ENCODE measurements at places on chromosomes 7 and 10. TPM values are rescaled to one million over a fixed set of nuclear protein-coding genes. Genes with fewer than 3 reads are reported as not detected.

DNA sequence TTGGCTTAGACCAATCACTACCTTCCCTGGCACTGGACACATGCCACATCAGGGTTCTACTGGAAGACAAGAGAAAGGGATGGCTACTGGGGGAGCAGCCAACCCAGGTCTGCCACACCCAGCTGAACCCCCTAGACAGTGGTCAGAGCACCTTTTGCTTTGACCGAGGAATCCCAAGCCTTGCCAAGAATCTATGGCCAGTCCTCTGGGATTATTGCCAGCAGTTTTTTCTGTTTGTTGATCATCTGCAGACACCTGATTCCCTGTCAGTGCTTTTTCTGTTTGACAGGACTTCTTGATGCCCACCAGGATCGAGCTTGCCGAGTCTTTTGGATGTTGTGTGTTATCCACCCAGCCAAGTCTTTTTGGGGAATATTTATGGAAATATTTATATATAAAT lies 476.2 kb upstream of the GALNT17 start:
- DNase-seq, result no peak

DNA sequence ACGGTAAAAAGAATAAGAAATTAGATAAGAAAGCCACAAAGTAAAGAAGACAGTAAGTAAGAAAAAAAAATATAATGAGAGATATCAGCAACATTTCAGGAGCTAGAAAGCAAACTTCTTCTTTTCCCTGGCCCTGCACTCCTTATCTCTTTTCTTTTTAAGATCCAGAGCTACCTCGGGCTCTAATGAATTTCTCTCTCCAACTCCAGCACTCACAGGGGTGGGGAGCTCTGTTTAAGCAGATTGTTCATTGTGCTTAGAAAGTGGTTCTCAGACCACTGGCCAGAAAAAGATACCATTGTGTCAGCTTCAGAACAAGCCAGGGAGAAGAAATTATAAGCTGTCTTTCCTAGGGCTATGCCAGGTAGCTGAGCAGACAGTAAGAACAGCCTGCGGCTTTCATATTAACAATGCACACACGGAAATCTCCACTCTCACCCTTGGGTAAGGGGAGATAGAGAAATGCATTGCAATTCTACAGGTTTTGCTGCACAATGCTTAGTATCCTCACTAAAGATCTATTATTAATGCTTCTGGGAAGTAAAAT lies 19.3 kb downstream of the OR2F1 start:
- no peak for DNase-seq

Gene KLLN
- 0.13 TPM for total RNA-seq

DNA sequence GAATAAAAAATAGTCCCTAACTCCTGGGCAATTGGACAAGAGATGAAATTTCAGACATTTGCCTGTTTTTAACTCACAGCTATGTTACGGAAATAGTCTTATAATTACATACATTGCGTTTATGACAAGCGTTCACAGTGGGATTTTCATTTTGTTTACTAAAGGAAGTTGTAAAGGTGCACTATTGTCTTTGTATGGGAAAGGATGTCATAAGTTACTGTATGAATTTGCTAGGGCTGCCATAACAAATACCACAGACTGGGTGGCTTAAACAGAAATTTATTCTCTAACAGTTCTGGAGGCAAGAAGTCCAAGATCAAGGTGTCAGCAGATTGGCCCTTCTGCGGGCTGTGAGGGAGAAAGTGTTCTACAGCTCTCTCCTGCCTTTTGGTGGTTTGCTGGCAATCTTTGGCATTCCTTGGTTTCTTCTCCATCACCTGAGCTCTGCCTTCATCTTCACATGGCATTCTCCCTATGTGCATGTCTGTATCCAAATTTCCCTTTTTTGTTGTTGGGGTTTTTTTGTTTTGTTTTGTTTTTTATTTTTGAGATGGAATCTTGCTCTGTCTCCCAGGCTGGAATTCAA lies 5.6 kb downstream of the NFE2L3 start:
- peak; percentile 70 for DNase-seq

GRCh38 chr10:48788554-48788953 lies 103.9 kb downstream of the WDFY4 start:
- no peak for DNase-seq

DNA sequence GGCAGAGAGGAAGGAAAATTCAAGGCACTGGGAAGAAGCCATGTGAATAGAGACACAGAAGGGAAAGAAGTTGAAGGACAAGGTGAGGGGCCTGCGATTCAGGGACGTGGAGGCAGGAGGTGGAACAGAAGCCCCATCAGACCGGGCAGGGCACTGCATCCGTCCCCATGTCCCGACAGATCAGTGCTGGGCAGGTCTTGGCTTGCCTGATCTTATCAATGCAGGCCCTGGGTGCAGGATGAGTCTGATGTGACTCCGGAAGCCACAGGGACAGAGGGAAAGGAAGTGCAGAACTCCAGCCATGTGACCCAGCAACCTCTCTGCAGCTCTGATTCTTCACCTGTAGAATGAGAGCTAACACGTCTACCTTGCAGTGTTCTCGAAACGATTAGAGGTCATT lies 136.2 kb upstream of the CTBP2 start:
- no peak for DNase-seq

DNA sequence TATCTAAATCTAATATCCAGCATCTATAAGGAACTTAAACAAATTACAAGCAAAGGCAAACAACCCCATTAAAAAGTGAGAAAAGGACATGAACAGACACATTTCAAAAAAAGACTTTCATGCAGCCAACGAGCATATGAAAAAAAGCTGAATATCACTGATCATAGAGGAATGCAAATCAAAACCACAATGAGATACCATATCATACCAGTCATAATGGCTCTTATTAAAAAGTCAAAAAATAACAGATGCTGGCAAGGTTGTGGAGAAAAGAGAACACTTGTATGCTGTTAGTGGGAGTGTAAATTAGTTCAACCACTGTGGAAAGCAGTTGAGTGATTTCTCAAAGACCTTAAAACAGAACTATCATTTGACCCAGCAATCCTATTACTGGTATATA lies 334.4 kb upstream of the CACNA2D1 start:
- DNase-seq, result no peak

Gene ERVW-1
- total RNA-seq, result not detected

Measured in dermis microvascular lymphatic vessel endothelial cell (primary cell).